ENCODE measurements at places on chromosomes 5 and 9.
A peak's percentile ranks its signal among the peaks of the same experiment; 100 is the strongest.

DNA sequence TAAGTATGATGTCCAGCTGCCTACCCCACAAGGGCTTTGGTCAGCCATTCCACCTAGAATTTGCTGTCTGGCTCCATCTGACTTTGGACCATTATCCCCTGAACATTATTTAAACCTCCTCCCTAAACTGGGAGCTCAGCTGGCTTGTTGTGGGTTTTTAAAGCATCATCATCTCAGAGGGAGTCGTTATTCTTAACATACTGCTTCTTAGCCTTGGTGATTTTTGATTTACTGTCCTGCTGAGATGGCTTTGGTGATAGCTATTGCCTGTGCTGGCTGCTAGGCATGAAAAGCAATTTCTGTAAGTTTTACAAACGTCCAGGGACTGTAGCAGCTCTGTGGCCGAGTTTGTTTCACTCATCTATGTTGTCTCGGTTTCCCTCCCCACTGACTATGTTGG, 256.1 kb downstream of the NR3C1 start:
- DNase-seq, result no peak

DNA sequence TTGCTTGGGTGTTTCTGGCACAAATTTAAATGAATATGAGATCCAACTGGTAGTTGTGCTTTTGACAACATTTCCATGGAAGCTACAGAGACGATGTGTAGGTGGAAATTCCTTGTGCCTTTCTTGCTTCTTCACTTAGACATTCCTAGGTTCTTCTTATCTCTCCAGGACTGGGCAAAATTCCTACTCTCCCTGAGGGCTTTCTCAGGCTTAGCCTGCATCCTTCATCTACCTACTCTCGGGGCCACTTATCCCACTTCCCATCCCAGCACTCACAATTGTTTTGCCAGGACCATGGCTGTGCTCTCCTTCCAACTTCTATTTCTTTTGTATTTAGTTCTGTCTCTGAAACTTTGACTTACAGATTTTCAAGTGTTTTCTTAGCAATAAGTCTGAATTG, 17.8 kb upstream of the SPINK1 start:
- no peak for DNase-seq

GRCh38 chr9:5575000-5575399, 53.9 kb upstream of the RIC1 start:
- no peak for DNase-seq

- DNase-seq, result peak; percentile 37
Observed at GRCh38 chr9:74497748-74498620, 849 bp downstream of the RORB start.

GRCh38 chr9:84435902-84436301, 95.3 kb upstream of the SLC28A3 start:
- DNase-seq, result no peak

GRCh38 chr5:119301906-119302305, 53.9 kb upstream of the TNFAIP8 start:
- DNase-seq, result no peak

DNA sequence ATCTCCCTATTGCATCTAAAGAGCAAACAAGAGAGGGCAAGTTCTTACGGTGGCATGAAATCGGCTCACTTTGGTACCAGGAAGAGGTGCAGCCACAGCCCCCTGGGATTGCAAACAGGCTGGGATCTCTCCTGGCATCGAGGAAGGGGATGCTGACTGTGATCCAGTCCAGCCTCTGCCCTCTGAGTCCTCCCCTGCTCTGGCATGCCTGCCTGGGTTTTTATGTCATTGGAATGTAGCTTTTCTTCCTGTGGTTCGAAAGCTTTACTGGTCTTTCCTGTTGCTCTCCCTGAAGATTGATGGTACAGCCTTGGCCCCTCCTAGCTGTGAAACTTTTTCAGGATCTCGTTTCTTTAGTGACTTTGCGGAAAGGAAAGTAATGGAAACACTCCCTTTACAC, 6.6 kb downstream of the SLC46A2 start:
- peak; percentile 50 for DNase-seq

Data from iris pigment epithelial cell (primary cell).